ENCODE measurements at places on chromosomes 4 and X. TPM values are rescaled to one million over a fixed set of nuclear protein-coding genes. Genes with fewer than 3 reads are reported as not detected.

DNA sequence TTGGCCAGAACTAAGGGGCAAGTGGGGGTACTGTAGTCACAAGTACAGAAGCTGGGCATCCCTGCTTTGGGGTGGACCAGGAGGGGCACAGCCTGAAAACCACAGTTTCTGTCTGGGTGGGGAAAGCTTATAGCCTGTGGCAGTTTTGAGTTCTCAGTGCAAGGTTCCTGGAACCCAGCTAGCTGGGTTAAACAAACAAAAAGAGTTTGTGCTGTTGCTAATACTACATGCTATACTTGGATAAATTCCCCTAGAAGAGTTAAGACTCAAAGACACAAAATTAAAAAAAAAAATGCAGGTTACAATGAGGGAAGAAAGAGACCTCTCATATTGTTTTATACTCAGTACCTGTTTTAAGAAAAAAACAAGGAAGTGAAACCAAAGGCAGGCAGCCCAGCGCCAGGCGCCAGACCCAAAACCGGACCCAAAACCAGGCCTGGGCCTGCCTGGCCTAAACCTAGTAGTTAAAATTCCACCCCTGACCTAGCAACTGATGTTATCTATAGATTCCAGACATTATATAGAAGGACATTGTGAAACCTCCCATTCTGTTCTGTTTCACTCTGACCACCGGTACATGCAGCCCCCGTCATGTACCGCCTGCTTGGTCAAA is 50.8 kb downstream of the SLC2A9 start:
- DNase-seq: peak; percentile 20

GRCh38 chr4:12239897-12240636 is 811.4 kb upstream of the HS3ST1 start:
- DNase-seq: no peak

- DNase-seq: no peak
Measured at GRCh38 chr4:156521631-156522030, 450.0 kb downstream of the PDGFC start.

The LRP2BP gene
- total RNA-seq: 0.23 TPM

DNA sequence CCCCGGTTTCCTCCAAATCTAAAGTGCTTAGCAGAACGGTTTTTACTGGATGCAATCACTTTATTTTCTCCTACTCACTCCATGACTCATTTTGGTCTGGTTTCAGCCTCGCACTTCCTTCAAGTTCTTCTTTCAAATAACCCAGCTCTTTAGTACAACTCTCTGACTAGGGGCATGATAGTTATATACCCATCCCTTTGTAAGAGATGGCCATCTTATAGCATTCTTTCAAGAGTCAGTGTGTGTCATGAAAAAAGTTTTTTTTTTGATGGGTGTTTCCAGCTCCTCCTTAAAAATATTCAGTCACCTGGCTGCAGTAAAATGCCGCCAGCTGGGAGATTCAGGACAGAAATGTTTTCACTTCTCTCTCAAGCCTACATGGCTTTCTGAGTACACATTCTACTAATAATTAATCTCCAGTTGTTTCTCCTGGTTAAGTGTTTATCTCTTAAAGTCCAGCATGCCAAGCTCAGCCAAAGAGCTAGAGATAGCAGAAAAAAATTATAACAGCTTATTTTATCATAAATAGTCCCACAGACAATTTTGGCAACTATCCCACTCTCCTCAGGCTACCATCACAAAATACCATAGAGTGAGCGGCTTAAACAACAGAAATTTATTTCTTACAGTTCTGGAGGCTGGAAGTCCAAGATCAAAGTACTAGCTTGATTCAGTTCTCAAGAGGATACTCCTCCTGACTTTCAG is 139.3 kb downstream of the GASK1B start:
- no peak for DNase-seq

- DNase-seq: no peak
Measured at GRCh38 chrX:118968031-118968430, 6.4 kb upstream of the LONRF3 start.
